ENCODE measurements at places on chromosomes 1 and 21. TPM values are rescaled to one million over a fixed set of nuclear protein-coding genes. Genes with fewer than 3 reads are reported as not detected.
A peak's percentile ranks its signal among the peaks of the same experiment; 100 is the strongest.

DNA sequence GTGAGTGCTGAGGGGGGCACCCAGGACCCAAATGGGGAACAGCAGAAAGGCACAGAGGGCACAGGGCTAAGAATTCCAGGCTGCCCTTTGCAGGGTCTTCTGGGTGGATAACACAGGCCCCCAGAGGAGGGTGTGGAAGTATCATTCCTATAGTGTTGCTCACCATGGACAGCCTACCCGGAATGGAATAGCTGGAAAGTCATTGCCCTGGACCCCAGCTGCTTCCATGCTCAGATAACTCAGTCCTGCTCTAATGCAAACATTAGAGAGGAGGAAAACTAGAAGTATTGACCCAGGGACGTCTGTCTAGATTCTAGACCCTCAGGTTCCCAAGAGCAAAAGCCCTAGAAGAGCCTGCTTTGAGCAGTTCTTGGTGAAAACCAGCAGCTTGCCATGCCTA is 24.7 kb downstream of the SLC6A17 start:
- no peak for DNase-seq

DNA sequence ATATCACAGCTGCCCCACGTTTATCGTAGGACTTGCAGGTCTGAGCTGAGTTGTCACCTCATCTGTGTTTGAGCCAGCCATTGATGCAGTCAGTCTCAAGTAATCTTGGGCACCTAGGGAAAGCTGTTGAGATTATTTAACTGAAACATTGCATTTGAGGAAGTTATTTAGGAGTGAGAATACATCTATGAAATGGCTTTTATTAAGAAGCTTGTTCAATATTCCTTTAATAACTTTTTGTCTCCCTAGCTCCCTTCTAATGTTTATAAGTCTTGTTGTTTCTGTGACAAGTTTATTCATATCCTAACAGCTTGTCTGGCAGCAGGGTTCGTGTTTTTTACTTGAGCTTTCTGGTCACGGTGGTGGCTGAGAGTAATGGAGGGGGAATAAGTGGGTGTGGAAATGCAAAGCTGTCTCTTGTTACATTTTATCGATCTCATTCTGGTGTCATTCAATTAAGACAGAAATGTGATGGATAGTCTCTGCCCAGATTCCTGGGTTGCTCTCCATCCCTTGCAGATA is 555.9 kb downstream of the USP25 start:
- DNase-seq: no peak

- DNase-seq: no peak
These were observed 76.2 kb upstream of the RGS4 start for GRCh38 chr1:162992945-162993344.

DNA sequence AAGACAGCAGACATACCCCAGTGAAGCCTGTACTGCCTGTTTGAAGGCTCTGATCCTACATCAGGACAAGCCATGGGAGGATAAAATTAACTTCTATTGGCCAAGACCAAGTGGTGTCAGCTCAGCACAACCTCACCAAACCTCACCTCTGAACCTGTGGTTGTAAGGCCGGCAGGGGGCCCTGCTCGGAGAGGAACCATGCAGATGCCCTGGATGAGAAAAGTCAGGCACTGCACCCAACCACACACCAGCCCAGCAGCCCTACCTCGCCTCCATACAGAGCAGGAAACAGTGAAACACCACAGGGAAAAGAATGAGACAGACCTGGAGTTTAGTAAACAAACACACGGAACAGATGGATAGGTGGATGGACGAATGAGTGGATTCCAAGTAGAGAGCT is 70.0 kb upstream of the PAX7 start:
- no peak for DNase-seq

GRCh38 chr21:26473471-26473870 is 99.6 kb downstream of the CYYR1 start:
- no peak for DNase-seq

DNA sequence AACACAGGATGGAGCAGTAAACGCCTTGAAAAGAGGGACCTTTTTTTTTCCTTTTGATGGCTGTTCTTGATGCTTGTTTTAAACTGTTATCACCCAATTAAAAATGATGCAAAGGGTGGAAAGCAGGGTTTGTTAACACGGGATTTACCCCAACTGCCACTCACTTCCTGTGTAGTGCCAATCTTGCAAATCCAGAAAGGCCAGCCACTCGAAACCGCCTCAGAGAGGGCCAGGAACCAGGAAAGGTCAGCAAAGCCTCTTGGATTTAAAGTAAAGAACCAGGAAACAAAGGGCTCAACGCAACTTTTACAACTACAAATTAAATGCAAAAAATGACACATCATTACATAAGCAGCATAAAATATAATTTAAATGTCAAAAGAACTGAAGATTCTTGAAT is 347.4 kb downstream of the PDE4B start:
- DNase-seq: no peak

- no peak for DNase-seq
These were observed 7.5 kb upstream of the PRRC2C start for GRCh38 chr1:171477804-171478203.

DNA sequence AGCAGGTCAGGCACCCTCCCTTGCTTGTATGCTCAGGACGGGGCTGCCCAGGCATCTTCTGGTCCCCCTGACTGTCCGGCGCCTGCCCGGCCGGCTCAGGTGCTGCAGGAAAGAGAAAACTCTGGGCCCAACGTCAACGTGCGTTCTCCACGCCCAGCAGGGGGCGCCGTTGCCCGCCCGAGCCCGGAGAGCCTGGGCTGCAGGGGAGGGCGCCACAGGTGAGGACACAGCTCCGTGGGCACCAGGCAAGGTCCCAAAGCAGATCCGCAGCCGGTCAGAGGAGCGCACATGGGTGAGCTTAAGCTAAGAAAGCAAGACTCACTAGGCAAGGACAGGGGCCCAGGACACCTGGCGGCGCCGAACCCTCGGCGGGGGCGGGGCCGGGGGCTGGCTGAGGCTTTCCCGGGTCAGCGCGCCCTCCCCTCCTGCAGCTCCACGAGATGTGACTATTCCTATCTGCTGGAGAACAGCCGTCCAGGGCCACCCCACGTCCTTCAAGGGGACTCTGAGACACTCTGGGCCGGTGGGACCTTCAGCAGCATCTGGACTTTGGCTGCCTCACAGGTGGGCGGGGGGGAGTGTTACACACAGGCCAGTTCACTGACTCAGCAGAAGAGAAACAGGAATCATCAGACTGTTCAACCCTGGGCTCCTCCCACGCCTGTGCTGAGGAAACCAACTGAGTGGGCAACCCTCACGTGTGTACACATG is 29.3 kb downstream of the KRTAP10-1 start:
- peak; percentile 67 for DNase-seq

The TENT5C gene
- total RNA-seq: 4.9 TPM

The RPAP2 gene
- total RNA-seq: 26.1 TPM

DNA sequence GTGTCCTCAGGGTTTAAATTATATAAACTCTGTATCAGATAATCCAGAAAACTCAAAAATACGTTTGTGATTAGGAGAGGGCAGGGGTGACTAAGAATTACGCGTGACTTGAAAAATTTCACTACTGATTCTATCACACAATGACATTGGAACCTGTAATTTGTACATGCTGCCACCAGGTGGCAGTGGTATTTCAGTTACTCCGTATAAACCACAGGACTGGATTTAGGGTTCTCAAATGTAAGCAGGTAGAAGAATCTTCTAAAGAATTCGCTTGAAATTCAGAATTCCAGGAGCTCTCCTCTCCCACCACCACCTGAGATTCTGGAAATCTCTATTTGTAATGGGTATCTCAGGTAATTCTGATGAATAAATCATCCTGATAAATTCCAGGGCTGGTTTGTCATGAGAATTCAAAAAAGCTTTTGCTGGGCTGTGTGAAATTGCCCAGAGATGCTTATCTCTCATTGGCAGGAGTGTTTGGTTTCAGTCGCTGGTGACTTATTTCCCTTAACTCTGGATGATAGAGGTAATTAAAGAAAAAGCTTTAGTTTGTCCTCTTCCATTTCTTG is 1.7 kb upstream of the KRTAP7-1 start:
- DNase-seq: no peak

GRCh38 chr1:87330057-87330884 is 1.6 kb downstream of the LMO4 start:
- peak; percentile 56 for DNase-seq

DNA sequence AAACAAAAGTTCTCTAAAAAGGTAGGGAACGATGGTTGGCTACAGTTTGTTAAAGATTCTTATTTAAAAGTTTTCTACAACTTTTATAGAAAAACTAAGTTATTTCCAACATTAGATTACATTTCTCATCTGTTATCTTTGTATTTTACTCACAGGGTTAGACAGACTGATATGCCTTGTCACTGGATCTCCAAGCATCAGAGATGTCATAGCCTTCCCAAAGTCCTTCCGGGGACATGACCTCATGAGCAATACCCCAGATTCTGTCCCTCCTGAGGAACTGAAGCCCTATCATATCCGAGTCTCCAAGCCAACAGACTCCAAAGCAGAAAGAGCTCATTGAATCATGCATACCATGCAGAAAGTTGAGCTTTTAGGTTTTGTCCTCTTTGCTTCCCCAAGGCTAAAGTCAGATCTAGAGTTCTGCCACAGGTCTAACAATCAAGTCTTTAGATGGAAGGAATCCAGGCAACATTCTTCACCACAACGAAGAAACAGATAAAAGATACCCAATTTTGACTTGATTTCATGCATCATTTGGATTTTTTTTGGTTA is 10.3 kb downstream of the GAS5 start:
- DNase-seq: no peak

GRCh38 chr1:10866321-10867093 is 70.1 kb upstream of the CASZ1 start:
- no peak for DNase-seq

- DNase-seq: no peak
These were observed 106.8 kb downstream of the ZBTB18 start for GRCh38 chr1:244157731-244158438.

GRCh38 chr1:110130113-110130591 is 17.9 kb downstream of the UBL4B start:
- peak; percentile 58 for DNase-seq

The AXDND1 gene
- 0.41 TPM for total RNA-seq

GRCh38 chr1:80668372-80668771 is 1132.4 kb upstream of the ADGRL2 start:
- DNase-seq: no peak

The FCER1G gene
- total RNA-seq: 2.0 TPM

GRCh38 chr1:18279351-18280074 is 171.9 kb downstream of the IGSF21 start:
- no peak for DNase-seq

The PLCH2 gene
- 9.0 TPM for total RNA-seq

The REG4 gene
- not detected for total RNA-seq

The NR1I3 gene
- total RNA-seq: not detected

GRCh38 chr1:102901996-102902395 is 206.3 kb downstream of the COL11A1 start:
- DNase-seq: no peak

DNA sequence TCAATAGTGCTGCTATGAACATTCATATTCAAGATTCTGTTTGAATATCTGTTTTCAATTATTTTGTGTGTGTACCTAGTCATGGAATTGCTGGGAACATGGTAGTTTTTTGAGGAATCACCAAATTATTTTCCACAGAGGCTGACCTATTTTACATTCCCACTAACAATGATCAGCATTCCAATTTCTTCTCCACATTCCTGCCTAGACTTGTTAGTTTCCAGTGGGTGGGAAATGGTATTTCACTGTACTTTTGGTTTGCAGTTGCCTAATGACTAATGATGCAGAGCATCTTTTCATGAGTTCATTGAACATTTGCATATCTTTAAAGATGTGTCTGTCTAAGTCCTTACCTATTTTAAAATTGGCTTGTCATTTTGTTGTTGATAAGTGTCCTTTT is 1182.6 kb upstream of the B3GALT2 start:
- no peak for DNase-seq

The BCAS2 gene
- 50.5 TPM for total RNA-seq

DNA sequence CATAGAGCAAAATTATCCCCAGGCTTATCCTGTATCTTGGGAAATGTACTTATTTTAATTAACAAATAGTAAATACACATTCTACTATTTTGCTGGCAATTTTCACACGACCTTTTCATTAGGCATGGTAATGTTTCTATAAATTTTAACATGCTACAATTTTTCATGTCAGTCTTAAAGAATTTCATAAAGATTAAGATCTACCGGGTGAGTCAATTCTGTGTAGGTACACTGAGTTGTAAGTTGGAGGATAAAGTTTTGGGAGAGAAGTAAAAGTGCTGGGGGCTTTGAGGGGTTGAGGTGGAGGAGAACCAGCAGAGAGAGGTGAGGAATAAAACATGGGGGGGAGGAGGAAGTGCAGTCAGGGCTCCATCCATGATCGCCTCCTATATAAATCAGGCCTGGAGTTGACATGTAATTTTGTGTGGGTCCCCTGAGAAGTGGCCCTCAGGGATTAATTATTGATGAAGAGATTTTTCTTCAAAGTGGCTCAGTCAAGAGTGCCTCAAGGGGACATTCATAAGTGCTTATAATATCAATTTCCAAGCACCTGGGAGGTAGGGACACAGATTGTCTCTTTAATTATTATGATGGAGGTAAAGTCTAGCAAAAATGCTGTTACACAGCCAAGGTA is 7.2 kb downstream of the DPYD start:
- DNase-seq: no peak

The NPPB gene
- 0.41 TPM for total RNA-seq

All from frontal cortex (tissue), 4 donors.